ENCODE measurements at places on chromosomes 12 and 14. TPM values are rescaled to one million over a fixed set of nuclear protein-coding genes. Genes with fewer than 3 reads are reported as not detected.

Gene LRRC43
- total RNA-seq, result 1.1 TPM

Gene KRT79
- not detected for total RNA-seq

DNA sequence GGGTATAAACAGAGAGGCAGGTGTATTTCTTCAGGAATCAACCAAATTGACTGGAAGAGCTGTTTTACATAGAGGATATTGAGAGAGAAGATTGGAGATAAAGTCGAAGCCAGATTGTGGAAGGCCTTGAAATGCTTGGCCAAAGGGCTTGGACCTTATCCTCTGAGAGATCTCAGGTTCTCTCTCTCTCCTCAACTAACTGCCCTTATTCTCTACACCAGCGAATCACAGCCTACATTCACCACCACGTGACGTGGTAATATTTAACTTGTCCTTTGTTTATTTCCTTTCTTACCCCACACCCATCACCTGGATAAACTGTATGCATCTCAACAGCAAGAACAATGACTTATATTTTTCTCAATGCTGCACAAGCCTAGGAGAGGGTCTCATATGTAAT is 207.4 kb downstream of the EFCAB11 start:
- no peak overlapping the region for H3K27ac ChIP-seq
- DNase-seq, result no peak
- no peak overlapping the region for H3K4me3 ChIP-seq
- H3K27me3 ChIP-seq, result no peaks in the 10 kb centered on the region
- no peaks in the 10 kb centered on the region for H3K36me3 ChIP-seq
- no peaks in the 10 kb centered on the region for H3K4me1 ChIP-seq

GRCh38 chr12:22254478-22254877 is 80.0 kb downstream of the ST8SIA1 start:
- no peak for DNase-seq
- H3K27ac ChIP-seq, result no peak overlapping the region
- H3K4me1 ChIP-seq, result no peaks in the 10 kb centered on the region
- H3K27me3 ChIP-seq, result no peaks in the 10 kb centered on the region
- no peak overlapping the region for H3K4me3 ChIP-seq

- DNase-seq, result peak; percentile 16
- no peak overlapping the region for H3K27ac ChIP-seq
- H3K4me3 ChIP-seq, result no peak overlapping the region
- no peaks in the 10 kb centered on the region for H3K4me1 ChIP-seq
- H3K36me3 ChIP-seq, result no peaks in the 10 kb centered on the region
Observed at GRCh38 chr14:37230551-37231194, 32.9 kb downstream of the MIPOL1 start.

Gene WNT1
- not detected for total RNA-seq

- H3K4me3 ChIP-seq, result no peak overlapping the region
- H3K36me3 ChIP-seq, result no peaks in the 10 kb centered on the region
- H3K27me3 ChIP-seq, result no peaks in the 10 kb centered on the region
- no peak overlapping the region for H3K27ac ChIP-seq
Observed at GRCh38 chr12:77578466-77579220, 252.1 kb upstream of the NAV3 start.

Gene TBK1
- total RNA-seq, result 10.6 TPM

Gene ADIPOR2
- total RNA-seq, result 43.9 TPM

- no peak for DNase-seq
- H3K27me3 ChIP-seq, result no peaks in the 10 kb centered on the region
- H3K4me1 ChIP-seq, result peaks cover 4% of the 10 kb centered on the region
- H3K4me3 ChIP-seq, result no peak overlapping the region
Observed at GRCh38 chr12:21444193-21445146, 7.0 kb downstream of the PYROXD1 start.

DNA sequence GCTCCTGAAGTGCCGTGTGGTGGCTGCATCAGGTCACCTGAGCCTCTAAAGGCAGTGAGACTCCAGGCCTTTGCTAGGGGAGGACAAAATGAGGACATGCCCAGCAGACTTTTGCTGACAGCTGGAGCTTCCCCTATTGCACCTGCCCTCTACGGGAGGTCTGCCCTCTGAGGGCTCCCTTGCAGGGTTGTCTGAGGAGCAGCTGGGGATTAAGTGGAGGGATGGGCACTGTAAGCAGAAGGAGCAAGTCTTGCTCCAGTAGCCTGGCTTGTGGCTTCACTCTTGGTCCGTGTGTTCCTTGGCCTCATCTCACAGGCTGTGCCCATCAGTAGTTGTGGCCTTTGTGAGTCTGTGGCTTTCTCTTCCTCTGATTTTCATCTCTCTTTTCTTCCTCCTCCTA is 66.9 kb upstream of the NRXN3 start:
- H3K4me1 ChIP-seq, result no peaks in the 10 kb centered on the region
- H3K27ac ChIP-seq, result no peak overlapping the region
- no peaks in the 10 kb centered on the region for H3K27me3 ChIP-seq
- DNase-seq, result no peak
- H3K4me3 ChIP-seq, result no peak overlapping the region
- no peaks in the 10 kb centered on the region for H3K36me3 ChIP-seq

DNA sequence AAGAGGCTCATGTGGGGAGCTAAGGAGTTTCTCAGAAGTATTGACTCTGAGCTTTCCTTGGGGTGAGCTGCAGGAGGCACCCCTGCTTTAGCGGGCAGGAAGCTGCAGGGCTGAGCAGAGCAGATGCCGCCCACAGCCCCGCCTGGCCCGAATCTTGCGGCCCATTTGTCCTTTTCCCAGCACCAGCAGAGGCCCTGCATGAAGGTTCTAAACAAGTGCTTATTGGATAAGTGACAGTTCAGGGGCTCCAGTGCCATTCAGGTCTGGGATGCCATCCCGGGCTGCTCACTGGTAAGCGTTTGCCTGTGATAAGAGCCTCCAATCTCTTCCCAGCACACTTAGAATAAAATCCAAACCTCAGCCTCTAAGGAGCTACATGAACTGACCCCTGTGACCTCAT is 11.4 kb downstream of the RILPL1 start:
- DNase-seq, result peak; percentile 44
- H3K27me3 ChIP-seq, result no peaks in the 10 kb centered on the region
- peaks cover 4% of the 10 kb centered on the region for H3K4me1 ChIP-seq
- H3K27ac ChIP-seq, result peak overlapping the region; percentile 80

Gene SLC38A4
- total RNA-seq, result 0.51 TPM

DNA sequence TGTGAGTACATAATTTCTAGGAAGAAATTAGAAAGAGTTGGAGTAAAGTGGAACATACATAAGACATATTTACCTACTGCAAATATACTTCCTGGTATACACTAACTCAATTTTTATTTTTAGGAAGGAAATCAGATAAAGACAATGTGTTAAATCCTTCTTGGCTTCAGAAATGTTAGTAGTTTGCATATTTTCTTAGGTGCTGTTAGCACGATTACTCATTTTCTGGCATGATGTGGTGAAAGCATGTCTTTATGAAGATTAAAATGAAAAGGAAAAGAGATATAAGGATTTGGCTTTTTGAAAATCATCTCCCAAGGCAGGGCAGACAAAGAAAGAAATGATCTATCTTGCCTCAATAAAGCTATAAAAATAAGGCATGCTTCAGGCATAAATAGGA is 287.6 kb upstream of the E2F7 start:
- no peak overlapping the region for H3K4me3 ChIP-seq
- no peaks in the 10 kb centered on the region for H3K27me3 ChIP-seq
- H3K36me3 ChIP-seq, result no peaks in the 10 kb centered on the region
- no peak for DNase-seq

DNA sequence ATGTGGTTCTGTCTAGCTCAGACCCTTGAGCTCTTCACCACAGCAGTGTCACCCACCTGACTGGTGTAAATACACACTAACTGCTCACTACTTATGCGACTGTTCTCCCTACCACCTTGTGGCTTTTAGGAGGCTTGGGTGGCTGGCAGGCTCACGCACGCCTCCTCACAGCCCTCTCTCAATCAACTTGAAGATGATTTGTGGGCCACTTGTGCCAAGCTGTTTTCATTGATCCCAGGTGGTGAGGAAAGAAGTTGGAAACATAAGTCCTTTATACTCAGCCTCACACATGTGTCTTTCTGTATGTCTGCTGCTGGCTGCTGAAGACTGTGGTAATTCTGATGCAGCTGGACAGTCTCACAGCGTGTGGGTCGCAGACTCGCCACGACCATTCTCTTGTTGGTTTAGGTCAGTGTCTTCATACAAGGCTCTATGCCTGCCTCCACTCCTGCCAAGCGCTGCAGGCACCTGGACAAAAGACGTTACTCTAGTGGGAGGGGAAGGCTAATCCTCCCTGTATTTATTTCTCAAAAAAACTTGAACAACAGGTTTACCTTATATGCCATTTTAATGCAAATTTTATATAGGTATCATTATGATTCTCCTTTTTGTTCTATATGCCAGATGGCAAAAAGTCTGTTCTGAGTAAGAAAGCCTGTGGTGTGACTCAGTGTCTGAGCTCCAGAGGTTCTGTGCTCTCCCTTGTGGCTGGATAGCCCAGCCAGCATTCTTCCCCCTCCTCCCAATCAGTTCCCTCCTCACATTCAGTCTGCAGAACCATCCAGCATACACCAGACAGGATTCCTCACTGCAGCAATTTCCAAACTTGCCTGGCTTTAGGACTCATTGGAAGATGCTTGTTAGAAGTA is 115.6 kb downstream of the DIP2B start:
- no peaks in the 10 kb centered on the region for H3K36me3 ChIP-seq
- H3K4me1 ChIP-seq, result peaks cover 76% of the 10 kb centered on the region
- no peaks in the 10 kb centered on the region for H3K27me3 ChIP-seq

Gene MYF6
- total RNA-seq, result not detected

- no peak overlapping the region for H3K4me3 ChIP-seq
- no peaks in the 10 kb centered on the region for H3K27me3 ChIP-seq
- no peak for DNase-seq
- peaks cover 52% of the 10 kb centered on the region for H3K4me1 ChIP-seq
- H3K36me3 ChIP-seq, result no peaks in the 10 kb centered on the region
- no peak overlapping the region for H3K27ac ChIP-seq
Observed at GRCh38 chr14:64726585-64726890, 22.3 kb downstream of the PLEKHG3 start.

DNA sequence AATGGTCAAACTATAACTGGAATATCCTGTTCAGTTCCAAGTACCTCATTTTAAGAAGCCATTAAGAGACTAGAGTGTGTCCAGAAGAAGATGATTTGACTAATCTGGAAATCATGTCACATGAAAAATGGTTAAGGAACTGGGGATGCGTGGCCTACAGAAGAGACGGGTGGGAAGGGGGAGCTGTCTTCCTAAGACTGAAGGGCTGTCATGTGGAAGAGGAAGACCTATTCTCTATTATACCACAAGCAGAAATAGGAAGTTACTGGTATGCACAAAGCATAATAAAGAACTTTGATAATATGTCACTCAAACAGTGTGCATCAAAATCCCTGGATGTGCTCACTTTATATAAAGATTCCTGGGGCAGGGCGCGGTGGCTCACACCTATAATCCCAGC is 50.3 kb downstream of the HECTD4 start:
- DNase-seq, result no peak
- peaks cover 5% of the 10 kb centered on the region for H3K4me1 ChIP-seq
- no peaks in the 10 kb centered on the region for H3K27me3 ChIP-seq
- no peak overlapping the region for H3K4me3 ChIP-seq
- H3K27ac ChIP-seq, result no peak overlapping the region
- no peaks in the 10 kb centered on the region for H3K36me3 ChIP-seq

Gene LMNTD1
- total RNA-seq, result not detected

DNA sequence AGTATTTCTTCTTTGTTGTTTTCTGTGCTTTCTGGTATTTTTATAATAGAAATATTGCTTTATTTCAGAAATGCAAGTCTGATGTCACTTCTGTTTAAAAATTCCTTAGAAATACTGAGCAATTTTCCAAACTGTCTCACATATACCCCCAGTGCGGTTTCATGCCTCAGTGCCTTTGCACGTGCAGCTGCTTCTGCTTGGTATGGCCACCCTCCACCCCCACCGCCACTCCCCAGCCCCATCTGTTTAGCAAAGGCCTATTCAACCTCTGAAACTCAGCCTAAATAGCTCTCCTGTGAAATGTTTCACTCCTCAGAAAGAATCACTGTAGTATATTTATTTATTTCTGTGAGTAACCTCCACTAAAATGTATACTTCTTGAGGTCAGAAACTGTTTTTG is 52.3 kb downstream of the PPM1H start:
- no peak overlapping the region for H3K27ac ChIP-seq
- H3K27me3 ChIP-seq, result no peaks in the 10 kb centered on the region
- no peak overlapping the region for H3K4me3 ChIP-seq
- no peaks in the 10 kb centered on the region for H3K36me3 ChIP-seq
- no peak for DNase-seq
- H3K4me1 ChIP-seq, result no peaks in the 10 kb centered on the region

GRCh38 chr12:32273712-32274111 is 125.6 kb upstream of the FGD4 start:
- DNase-seq, result no peak
- peaks cover 19% of the 10 kb centered on the region for H3K4me1 ChIP-seq
- no peaks in the 10 kb centered on the region for H3K36me3 ChIP-seq

- peak overlapping the region; percentile 28 for H3K27ac ChIP-seq
- no peak for DNase-seq
- peaks cover 4% of the 10 kb centered on the region for H3K27me3 ChIP-seq
- H3K4me1 ChIP-seq, result no peaks in the 10 kb centered on the region
- no peaks in the 10 kb centered on the region for H3K36me3 ChIP-seq
- H3K4me3 ChIP-seq, result no peak overlapping the region
Observed at GRCh38 chr14:24694680-24695079, 60.7 kb upstream of the GZMB start.

Gene APOF
- not detected for total RNA-seq

DNA sequence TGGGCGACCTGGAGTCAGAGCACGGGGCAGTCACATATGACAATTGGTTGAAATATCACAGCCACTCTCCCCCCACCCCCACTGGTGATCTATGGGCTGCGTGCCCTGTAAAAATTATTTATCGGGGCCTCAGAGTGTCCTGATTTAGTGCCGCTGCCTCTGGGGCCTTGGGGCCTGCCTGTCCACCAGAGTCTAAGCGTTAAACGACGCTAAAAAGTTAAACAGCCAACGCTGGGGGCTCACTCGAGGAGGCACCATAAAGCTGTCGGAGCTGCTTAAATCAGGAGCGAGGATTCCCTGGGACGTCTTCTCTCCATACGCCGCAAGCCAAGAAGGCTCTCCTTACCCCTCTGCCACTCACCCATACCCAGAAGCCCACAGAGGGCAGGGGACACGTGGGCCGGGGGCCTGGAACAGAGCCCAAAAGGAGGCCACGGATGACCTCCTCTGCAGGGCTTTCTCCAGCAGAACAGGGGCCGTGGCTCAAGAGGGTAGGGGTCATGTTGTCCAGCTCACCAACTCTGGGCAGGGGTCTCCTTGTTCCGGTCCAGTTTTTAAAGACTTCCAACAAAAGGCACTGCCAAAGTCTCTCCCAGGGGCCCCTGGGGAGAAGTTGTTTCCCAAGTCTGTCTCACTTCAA is 42.2 kb downstream of the SMUG1 start:
- H3K27ac ChIP-seq, result no peak overlapping the region
- H3K4me3 ChIP-seq, result no peak overlapping the region
- H3K4me1 ChIP-seq, result peaks cover 3% of the 10 kb centered on the region
- no peaks in the 10 kb centered on the region for H3K36me3 ChIP-seq

DNA sequence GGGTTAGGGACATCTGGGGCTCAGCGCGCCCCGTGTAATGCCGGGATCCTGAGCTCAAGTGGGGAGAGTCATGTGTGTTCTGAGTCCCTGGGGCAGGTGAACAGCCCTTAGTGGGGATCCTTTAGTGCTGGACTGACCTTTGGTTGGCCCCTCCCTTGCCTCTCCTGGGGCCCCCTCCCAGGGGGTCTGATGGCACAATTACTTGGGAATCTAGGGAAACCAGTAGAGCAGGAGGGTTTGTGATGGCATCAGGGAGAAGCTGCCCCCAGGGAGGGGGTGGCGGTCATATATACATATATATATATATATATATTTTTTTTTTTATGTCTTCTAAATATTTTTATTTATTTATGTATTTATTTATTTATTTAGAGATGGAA is at the start of gene MORN3:
Gene MORN3, minus strand, starts transcription at position 134 of the 380 bp plus-strand sequence. CDS start 171 bp downstream, outside the sequence.
- H3K27ac ChIP-seq, result no peak within 1 kb of the TSS
- DNase-seq, result no peak
- H3K4me1 ChIP-seq, result peaks cover 21% of the 10 kb centered on the region
- no peak within 1 kb of the TSS for H3K4me3 ChIP-seq
- H3K36me3 ChIP-seq, result no peaks in the 10 kb centered on the region

Gene IL22
- total RNA-seq, result not detected
